HCT116 (cell line): ENCODE measurements at places on chromosomes 1 and 21.

- no peak for DNase-seq
Measured at GRCh38 chr1:11731691-11732283, 4.1 kb upstream of the AGTRAP start.

DNA sequence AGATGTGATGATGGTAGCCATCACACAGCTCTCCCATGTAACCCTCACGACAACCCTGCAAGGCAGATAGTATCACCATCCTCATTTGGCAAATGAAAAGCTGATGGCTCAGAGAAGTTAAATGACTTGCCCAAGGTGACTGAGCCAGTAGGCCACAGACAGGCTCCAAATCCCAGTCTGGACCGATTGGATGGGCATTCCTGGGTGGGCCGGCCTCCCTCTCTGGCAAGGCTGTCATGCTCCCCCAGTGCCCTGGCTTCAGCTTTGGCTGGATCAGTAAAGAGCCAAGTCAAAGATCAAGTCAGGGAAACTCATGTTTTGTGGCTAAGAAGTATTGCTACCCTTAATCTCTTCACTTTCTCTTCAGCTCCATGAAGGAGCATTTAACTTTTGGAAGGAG lies 41.2 kb downstream of the CDCP2 start:
- DNase-seq = no peak

- no peak for DNase-seq
Measured at GRCh38 chr1:224720216-224720615, 104.1 kb downstream of the CNIH3 start.

DNA sequence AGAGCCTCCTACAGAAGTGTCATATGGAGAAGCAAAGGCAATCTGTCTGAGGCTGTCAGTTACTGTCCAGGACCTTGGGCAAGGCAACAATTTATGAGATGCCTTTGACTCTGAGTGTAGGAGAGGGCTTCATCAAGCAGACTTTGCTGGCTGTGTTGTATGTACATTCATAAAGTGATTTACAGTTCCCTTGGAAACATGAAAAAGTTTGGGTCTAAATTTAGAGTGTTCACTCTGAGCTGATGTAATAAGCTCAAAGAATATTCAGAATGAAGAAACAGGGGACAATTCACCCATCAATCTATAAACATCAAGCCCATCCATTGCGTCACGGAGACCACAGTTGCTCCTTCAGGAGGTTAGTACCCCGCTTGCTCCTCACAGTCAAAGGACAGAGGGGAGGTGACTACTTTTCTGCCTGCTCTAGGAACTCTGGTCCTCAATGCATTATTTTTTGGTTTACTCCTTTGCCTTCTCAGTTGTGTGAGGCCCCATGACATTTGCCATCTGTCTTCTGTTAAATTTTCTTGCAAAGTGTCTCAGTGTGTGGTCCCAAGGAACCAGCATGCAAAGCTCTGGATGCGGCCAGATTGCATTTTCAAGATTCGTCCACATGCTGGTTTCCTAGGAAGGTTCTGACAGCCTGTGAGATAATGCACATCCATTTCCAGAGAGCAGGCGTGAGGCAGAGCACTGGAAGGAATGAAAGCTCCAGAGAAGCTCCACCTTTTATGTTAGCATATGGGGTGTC lies 241.1 kb upstream of the KIAA0040 start:
- no peak for DNase-seq

- no peak for DNase-seq
Measured at GRCh38 chr1:159439422-159439821, at the start of gene OR10J1. TSS of gene OR10J1 (plus strand) at chr1:159439722. CDS start at chr1:159439792, 70 bp downstream.

GRCh38 chr1:6614019-6614928 lies 743 bp downstream of the PHF13 start:
- no peak for DNase-seq

- no peak for DNase-seq
Measured at GRCh38 chr1:109083923-109084322, 6.6 kb upstream of the TMEM167B start.
